ENCODE measurements at places on chromosomes 12 and 14.

GRCh38 chr12:7917392-7918267 is 18.4 kb downstream of the SLC2A3 start:
- no peak for DNase-seq

GRCh38 chr12:74334780-74335179 is 202.9 kb upstream of the ATXN7L3B start:
- DNase-seq = no peak

GRCh38 chr12:102232036-102232435 is 34.4 kb upstream of the PMCH start:
- no peak for DNase-seq

- no peak for DNase-seq
Measured at GRCh38 chr14:69238883-69239282, 21.1 kb upstream of the GALNT16 start.

- DNase-seq = no peak
Measured at GRCh38 chr14:75515629-75515996, 6.7 kb upstream of the BATF start.

DNA sequence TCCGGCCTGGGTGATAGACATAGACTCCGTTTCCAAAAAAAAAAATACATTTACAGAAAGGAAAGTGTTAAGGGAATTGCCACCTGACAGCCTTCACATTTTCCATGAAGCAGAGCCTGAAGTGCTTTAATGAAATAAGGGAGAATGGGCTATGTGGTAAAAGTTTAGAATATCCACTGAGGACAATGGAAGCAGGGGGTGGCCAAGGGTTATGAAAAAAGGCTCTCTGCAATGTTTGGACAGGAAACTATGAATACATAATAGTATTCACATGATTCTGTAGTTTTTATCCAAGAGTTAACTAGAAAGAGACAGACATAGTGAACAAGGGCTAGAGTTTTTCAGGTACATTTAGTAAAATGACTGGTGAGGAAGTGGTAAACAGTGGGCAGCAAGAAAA is 75.3 kb downstream of the COCH start:
- no peak for DNase-seq

GRCh38 chr12:70733385-70733784 is 96.2 kb upstream of the PTPRB start:
- peak; percentile 25 for DNase-seq

DNA sequence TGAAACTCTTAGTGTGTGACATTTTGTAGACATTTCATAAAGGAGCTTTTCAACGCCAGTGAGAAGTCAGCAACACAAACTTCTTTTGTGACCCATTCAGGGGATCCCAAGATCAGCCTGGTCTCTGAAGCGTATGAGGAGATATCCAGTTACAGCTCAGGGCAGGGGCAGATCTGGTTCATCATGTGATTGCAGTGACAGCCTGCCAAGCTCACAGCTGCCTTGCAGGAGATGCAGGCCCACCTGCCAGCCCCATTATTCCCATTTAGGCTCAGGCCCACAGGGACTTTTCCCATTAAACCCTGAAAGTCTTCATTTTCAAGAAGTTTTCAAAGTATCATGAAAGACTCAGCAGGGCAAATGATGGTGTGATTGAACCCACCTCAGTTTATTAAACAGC is 38.3 kb downstream of the SRGAP1 start:
- DNase-seq = no peak

Measured in cerebellar nuclear complex (tissue), 1 donor.